Stimulated activated CD4-positive, alpha-beta T cell treated with anti-CD3 and anti-CD28 coated beads, Interleukin-1b, Interleukin-23, amount 100 ng/mL, for 1 hour (primary cell): ENCODE measurements at places on chromosomes 13 and 19.

GRCh38 chr19:31907661-31908060 is 437.7 kb upstream of the ZNF507 start:
- DNase-seq = no peak

DNA sequence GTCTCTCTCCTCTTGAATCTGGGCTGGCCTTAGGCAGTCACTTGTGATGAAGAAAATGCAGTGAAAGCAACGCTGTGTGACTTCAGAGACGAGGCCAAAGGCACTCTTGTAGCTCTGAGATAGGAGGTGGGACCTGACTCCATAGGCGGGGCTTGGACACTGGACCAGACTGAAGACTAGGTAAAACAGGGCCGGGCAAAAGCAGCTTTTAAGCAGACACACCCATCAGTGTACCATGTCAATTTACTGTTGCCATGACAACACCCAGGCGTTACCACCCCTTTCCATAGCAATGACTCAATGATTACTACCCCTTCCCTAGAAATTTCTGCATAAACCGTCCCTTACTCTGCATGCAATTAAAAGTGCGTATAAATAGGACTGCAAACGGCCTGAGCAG is 6.6 kb upstream of the EID2 start:
- DNase-seq = no peak

GRCh38 chr13:96422002-96422401 is 332.1 kb downstream of the HS6ST3 start:
- no peak for DNase-seq

GRCh38 chr19:52200044-52200443 is 10.2 kb downstream of the PPP2R1A start:
- DNase-seq = no peak

DNA sequence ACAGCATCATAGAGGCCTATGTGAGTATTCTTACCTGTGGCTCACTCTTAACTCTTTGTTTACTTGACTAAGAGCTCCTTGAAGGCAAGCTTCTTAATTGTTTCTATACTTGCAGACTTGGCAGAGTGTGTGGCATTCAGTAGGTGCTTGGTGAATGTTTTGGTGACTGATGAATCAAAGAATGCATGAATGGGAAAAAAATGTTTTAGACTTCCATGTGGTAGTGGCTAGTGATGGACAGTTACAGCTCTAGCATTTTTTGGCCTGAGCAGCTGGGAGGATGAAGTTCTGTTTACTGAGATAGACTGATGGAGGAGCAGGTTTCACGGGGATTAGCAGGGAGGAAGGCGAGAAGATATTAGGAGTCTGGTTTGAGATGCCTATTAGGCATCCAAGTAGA is 13.6 kb downstream of the HAS1 start:
- no peak for DNase-seq

GRCh38 chr13:50119591-50119990 is 104.3 kb downstream of the KCNRG start:
- no peak for DNase-seq

DNA sequence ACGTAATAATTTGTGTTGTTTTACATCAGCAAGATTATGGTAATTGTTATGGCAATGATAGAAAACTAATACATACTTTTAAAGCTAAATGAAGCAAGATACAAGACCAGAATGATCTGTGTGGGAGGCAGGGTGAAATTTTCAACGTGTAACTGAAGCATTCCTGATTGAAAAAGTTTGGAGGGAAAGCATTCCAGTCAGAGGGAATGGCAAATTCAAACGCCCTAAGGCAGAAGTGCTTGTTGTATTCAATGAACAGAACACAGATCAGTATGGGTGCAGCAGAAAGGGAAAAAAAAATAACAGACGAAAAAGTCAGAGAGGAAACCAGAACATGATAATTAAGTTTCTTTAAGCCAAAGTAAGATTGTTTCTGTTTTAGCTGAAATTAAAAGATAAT is 928.5 kb upstream of the SLITRK1 start:
- no peak for DNase-seq

DNA sequence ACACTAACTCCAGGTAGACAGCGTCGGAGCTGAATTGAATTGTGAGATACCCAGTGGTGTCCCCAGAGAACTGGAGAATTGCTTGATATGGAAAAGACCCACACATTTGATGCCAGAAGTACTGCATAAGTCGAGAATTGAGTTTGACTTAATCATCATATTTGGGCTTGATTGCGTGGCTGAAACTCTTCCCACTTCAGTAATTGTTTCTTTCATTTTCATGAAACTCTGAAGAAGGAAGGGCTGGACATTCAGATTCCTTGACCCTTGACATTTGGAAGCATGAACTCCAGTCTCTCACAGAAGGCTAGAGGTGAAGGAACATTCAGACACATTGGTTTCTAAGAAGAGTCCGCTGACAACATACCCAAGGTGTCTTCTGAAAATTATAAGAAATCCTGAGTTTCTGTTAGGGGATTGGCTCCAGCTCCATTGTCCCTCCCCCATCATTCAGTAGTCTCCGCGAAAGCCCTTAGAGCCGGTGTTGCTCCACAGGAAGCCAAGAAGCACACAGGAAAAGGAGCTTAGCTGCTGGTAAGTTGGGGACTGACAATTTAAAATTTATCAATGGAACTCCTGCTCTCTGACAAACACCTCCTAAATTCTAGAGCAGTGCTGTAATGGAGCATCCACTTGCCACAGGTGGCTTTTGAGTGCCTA is at the start of gene FPR2:
TSS of gene FPR2 (plus strand) at position 484 of the 660 bp plus-strand sequence. CDS start 7,479 bp downstream, outside the sequence.
- DNase-seq = no peak

DNA sequence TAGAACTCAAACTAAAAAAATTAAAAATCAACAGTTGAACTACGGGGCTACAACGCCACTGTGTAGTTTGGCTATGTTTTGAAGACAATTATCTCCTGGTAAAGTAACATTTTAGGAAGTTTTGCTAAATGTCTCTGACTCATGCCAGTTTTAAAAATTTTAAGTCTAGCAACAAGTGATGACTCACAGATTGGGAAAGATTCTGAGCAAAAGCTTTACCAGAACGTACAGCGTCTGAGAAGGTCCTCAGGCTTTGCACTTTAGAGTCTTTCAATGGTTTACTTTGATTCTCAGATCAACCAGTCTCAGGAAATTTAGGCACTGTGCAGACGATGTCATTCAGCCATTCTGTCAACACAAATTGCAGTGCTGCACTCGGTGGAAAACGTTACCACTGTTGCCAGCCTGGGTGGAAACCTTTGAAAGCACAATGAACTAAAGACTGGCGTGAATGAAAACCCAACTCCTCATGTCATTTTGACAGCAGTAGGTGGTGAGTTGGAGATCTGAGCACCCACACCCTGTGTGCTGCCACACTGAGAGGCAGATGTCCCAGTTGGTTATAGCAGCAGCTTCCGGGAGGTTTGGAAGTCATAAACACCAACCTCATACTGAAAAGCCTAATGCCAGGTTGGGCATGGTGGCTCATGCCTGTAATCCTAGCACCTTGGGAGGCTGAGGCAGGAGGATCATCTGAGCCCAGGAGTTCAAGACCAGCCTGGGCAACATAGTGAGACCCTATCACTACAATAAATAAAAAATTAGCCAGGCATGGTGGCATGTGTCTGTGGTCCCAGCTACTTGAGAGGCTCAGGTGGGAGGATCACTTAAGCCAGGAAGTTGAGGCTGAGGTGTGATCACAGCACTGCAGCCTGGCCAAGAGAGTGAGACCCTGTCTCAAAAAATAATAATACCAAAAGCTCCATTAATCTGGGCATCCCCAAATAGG is 6.3 kb upstream of the WTIP start:
- DNase-seq = no peak

DNA sequence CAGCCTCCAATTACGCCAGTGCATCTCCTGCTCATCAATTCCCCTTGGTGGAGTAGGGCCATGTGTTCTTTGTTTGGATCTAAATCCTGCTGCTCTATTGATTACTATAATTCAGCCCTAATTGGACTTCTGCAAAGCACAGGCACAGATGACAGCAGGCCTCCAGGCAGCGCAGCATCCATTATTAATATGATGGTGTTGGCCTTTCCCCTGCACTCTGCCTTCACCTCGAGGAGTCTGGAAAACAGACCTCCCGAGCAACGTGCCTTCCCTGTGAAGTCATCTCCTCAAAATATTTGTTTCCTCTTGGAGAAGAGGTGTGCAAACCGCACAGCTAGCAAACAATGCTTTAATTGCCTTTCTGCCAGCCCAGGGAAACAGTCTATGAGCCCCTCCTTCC is 92.5 kb downstream of the UQCRFS1 start:
- no peak for DNase-seq

DNA sequence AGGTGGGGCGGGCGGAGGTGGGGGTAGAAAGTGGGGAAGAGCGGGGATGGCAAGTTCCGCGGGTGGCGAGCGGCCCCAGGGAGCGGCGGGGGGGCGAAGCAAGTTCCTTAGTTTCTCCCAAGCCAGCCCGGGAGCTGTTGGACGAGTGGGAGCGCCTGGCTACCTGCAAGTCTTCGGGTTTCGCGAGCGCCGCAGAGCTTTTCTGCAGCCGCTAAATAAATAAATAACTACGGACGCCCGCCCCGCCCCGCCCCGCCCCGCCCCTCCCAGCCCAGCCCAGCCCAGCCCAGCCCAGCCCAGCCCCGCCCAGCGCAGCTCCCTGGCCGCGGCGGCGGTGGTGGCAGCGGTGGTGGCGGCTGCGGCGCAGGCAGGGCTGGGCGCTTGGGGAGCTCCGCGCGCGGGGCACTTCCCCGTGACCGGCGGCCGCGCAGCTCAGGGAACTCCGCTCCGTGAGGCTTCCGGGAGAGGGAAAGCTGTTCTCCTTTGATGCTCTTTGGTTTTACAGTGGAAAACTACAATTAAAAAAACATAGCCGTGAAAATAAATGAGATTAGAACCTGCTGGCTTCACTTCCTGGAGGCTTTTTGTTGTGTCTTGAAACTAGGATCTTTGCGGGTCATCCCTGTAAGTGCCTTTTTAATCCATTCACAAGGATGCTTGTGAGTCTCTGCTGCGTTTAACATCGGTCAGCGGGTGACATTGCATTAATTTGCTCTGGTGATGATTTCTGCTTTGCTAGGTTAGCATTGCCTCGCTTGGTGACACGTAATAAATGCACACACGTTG is at the start of gene UBE2L5:
TSS of gene UBE2L5 (plus strand) at position 440 of the 786 bp plus-strand sequence. CDS start 5,498 bp downstream, outside the sequence.
- DNase-seq = peak; percentile 43

DNA sequence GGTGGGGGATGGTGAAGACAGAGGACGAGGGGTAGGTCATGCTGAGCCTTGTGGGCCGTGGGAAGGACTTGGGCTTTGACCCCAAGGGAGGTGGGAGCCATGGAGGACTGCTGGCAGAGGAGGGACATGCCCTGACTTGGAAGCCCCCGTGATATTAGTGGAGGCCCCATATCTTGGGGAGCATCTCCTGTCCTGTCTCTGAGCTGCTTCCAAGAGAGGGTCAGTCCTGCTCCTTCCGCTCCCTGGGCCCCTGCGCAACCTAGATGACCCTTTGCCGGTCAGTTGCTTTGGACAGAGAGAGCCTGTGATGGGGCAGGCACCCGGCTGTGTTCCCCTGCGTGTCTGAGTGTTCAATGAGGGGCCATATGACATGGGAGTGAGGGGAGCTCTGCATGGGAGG is 5.2 kb downstream of the TLE6 start:
- DNase-seq = no peak
